ENCODE measurements at places on chromosomes 11 and 22.

- DNase-seq: no peak
Observed at GRCh38 chr11:130872513-130872912, 43.8 kb downstream of the SNX19 start.

GRCh38 chr22:40194656-40195055 is 16.9 kb downstream of the TNRC6B start:
- no peak for DNase-seq

DNA sequence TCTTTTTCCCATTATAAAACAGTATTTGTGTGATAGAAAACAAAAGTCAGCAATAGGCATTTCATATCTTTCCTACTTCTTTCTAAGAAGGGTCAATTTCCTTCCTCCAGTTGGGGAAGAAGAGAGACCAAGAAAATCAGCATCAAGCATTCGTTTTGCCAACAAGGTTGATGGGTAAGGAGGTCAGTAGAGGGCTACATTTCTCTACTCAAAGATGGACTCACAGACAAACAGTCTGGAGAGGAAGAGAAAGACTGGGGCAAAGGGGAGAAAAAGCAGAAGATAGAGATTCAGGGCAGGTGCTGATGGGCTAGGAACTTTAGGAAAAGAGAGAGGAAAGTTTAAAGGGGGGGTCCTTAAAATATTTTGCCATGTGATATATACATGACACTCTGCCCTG is 8.6 kb upstream of the MTNR1B start:
- no peak for DNase-seq

DNA sequence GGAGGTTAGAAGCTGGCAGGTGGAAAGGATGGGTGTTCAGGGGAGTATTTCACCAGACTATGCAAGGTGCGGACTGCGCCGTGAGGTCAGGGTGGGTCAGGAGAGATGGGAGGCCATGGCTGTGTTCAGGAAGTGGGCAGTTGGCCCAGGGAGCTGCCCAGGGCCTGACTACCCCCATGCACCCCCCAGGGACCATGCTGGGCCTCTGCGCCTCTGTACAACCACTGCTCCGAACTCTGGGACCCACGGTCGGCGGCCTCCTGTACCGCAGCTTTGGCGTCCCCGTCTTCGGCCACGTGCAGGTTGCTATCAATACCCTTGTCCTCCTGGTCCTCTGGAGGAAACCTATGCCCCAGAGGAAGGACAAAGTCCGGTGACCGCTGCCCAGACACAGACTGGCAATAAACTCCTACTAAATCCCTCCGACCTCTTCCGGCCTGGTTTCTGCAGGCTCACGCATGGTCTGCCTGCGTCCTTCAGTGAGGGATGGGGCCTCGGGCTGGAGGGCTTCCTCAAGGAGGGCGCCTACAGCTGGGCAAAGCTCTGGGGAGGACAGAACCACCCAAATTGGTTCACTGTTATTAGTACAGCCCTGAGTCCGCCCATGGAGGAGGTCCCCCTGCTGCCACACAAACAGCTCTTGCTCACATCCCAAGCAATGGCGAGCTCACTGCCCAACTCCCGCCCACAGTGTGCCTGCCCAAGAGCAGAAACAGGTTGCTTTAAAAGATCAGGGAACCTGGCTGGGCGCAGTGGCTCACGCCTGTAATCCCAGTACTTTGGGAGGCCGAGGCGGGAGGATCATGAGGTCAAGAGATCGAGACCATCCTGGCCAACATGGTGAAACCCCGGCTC is 4.2 kb downstream of the PHLDA2 start:
- no peak for DNase-seq

GRCh38 chr11:69941546-69942332 is 122.5 kb upstream of the FGF3 start:
- no peak for DNase-seq

- DNase-seq: no peak
Observed at GRCh38 chr11:109507836-109508561, 86.0 kb downstream of the C11orf87 start.

- DNase-seq: no peak
Observed at GRCh38 chr22:42627981-42628380, 12.4 kb downstream of the ATP5MGL start.

- DNase-seq: no peak
Observed at GRCh38 chr11:97732011-97732632, 1288.6 kb upstream of the CNTN5 start.

- peak; percentile 53 for DNase-seq
Observed at GRCh38 chr22:24156913-24157821, 24.1 kb upstream of the SUSD2 start.

DNA sequence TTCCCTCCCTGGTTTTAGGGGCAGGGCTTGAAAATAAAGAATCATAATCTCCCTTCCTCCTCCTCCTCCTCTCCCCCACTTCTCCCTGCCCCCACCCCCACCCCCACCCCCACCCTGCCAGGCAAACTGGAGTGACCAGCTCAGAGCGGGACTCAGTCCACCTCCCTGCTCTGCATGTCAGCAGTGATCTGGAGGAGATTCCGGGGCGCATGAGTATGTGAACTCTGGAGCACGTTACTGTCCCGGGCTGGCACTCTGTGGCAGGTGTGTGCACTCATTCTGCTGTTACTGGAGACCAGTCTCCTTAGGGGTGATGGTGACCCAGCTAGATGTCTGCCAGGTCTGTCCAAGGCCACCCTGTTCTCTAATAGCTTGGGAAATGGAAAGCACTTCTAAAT is 33.9 kb downstream of the MARK2 start:
- DNase-seq: no peak

DNA sequence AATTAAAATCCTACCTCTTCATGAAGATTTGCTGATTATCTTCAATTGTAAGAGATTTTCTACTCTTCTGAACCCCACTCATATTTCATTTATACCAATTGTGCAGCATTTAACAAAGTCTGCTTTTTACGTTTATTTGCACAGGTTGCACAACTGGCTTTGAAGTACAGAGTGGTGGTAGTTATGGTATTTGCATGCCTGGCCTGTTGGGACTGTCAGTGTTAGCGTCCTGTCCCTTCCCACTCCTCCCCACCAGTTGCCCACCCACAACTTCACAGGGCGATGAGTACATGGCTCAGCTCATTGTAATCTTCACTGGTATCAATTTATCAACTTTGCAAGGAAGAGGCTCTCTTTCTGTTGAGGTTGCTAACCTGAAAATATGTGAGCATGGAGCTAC is 372.3 kb downstream of the AASDHPPT start:
- DNase-seq: no peak

DNA sequence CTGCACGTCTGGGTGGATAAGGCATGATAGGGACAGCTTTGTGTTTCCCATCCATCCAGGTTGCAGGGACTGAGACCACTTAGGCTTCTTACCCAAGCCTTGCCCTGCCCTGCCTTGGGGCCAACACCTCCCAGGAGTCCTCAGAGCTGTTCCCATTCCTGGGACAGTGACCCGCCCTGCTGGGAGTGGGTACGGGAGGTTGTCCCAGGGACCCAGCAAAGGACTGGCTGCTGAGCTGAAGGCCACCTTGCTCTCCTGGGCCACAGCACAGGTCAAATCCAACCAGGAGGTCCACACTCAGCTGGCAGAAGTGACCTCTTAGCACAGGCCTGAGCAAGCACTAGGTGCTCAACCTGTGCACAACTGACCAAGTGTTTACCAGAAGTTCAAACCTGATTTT is 16.9 kb upstream of the ARHGEF17 start:
- DNase-seq: no peak

DNA sequence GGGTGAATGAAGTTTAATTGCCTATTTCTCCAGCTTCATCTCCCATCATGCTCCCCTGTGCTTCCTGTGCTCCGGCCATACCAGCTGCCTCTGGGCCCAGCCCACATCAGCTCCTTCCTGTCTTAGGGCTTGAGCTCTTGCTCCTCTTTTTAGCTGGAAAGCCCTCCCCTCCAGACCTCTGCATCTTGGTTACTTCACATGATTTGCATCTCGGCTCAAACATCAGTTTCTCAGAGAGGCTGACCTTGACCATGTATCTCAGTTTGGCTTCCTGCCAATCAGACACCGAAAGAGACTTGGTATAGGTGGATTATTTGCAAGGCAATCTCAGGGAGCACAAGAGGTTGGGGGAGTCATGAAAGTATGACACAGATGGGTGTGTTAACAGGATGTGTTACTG is 73.2 kb upstream of the TIMP3 start:
- DNase-seq: no peak

- no peak for DNase-seq
Observed at GRCh38 chr11:119859684-119860083, 130.7 kb upstream of the NECTIN1 start.

- DNase-seq: no peak
Observed at GRCh38 chr11:1504581-1505290, 18.2 kb upstream of the MOB2 start.

GRCh38 chr11:12114193-12115033 is 4.0 kb downstream of the MICAL2 start:
- DNase-seq: no peak

- no peak for DNase-seq
Observed at GRCh38 chr22:49739138-49739537, 88.5 kb downstream of the BRD1 start.

DNA sequence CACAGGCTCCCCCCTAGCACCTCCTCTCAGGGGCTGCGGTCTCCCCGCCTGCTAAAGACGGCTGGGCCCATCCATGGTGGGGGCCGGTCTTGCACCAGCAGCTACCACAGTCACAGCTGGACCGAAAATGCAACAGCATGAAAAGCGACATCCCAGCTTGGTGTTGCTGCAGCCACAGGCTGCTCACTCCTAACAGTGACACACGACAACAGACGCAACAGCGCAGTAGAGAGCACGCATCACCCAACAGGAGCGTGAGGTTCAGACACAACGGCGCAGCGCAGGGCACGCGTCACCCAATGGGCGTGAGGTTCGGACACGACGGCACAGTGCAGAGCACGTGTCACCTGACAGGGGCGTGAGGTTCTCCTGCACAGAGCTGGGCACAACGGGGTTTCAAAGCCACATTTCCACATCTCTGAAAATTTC is 24.1 kb downstream of the TOLLIP start:
- no peak for DNase-seq

GRCh38 chr11:86782742-86783141 is 17.6 kb upstream of the PRSS23 start:
- DNase-seq: no peak

- peak; percentile 28 for DNase-seq
Observed at GRCh38 chr11:12137938-12138731, 27.7 kb downstream of the MICAL2 start.

GRCh38 chr11:114280696-114281095 is 15.5 kb upstream of the NNMT start:
- DNase-seq: no peak

GRCh38 chr11:34381775-34382174 is 24.0 kb upstream of the ABTB2 start:
- no peak for DNase-seq

DNA sequence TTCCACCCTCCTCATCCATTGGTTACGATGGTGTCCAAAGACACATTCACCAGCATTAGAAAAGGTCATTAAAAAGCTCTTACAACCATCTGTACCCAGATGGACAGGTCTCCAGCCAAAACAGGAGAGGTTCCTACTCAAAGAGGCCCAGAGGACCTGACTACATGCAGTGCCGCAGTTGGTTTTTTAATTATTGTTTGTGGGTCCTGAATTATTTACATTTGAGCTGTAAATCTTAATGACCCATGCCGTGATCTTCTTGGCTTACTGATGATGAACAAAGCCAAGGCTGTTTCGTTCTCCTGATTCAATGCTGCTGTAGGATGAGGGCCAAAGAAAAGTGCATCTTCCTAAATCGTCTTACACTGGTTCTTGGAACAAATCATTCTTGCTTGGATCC is 83.7 kb downstream of the CADM1 start:
- no peak for DNase-seq
